Stimulated activated CD8-positive, alpha-beta memory T cell treated with anti-CD3 and anti-CD28 coated beads, Interleukin-7, amount 100 ng/mL, for 1 hour (primary cell): ENCODE measurements at places on chromosomes 3 and 15.

GRCh38 chr15:40510201-40510600 is 39.4 kb downstream of the CHST14 start:
- no peak for DNase-seq

DNA sequence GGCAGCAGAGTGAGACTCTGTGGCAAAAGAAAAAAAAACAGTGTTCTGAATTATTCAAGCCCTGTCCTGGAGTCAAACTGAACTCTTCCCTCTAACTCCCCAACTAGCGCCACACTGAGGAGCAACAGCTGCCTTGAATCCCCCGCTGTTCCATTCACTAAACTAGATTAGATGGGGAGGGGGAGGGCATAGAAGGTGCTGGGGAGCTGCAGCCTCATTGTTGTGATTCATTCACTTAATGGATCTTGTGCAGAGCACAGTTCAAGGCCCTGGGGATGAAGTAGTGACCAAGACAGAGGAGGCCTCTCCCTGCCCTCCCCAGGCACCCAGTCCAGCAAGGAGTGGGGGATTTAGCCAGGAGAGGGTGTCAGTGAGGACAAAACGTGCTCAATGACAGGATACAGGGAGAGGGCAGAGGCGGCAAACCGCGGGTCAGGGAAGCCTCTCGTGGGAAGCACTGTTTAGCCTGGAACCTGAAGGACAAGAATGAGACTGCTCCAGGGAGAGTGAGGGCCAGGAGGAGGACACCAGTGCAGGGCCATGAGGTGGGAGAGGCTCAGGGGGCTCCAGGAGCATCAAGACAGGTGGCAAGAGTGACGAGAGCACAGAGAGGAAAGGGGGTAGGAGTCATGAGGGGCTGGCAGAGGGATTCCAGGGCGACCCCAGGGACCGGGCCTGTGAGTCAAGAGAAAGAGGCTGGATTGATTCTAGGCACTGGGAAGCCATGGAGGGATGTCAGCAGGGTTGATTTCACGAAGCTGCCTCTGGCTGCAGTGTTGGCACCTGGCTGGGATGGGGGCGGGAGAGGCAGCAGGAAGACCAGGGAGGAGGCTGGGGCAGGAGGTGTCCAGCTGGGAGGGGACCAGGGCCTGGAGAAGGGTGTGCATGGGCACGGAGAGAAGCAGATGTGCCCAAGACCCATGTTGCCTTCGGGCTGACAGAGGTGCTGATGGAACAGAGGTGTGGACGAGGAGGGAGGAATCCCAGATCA is 31.4 kb downstream of the ALS2CL start:
- no peak for DNase-seq

- no peak for DNase-seq
Measured at GRCh38 chr3:66722675-66723074, 221.9 kb upstream of the LRIG1 start.

- no peak for DNase-seq
Measured at GRCh38 chr3:23761440-23761896, 44.3 kb upstream of the UBE2E1 start.

DNA sequence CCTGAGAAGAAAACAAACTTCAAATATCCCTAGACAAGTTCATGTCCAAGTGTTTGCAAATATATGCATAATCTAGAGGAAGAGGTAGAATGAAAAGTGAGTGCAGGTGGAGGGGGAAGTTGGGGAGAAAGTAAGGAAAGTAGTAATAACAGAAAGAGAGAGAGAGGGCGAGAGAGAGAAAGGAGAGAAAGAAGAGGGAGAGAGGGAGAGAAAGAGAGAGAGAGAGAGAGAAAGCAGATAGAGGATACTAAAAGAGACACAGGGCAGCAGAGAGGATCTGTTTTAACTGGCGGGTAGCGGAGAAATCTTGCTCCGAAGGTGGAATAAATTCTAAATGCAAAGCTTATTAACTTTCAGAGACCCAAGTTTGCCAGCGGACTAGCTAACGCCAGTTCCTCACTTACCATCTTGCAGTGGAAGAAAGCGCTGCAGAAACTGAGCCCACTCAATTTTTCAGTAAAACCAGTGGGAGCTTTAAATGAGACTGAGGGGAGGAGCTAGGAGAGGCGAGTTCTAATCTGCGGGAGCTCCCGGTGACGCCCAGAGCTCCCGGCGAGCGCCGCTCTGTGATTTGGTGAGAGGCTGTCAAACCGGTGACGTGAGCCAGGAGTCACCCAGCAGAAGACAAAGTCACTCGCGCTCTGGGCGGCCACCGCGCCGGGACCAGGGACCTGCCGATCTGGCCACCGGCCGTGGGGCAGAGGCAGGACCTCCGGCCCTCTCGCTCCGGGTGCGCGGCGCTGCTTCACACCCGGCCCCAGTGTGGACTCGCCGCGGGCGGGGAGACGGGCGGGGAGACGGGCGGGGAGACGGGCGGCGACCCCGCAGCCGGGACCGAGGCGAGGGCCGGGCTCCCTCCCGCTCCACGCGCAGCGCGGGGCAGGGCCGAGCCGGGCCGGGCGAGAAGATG is at the start of gene GMNC:
Gene GMNC (minus strand): TSS at position 486 of the 910 bp plus-strand sequence. CDS start 79 bp downstream, at position 407.
- no peak for DNase-seq

- no peak for DNase-seq
Measured at GRCh38 chr3:71710906-71711494, 14.2 kb downstream of the EIF4E3 start.

DNA sequence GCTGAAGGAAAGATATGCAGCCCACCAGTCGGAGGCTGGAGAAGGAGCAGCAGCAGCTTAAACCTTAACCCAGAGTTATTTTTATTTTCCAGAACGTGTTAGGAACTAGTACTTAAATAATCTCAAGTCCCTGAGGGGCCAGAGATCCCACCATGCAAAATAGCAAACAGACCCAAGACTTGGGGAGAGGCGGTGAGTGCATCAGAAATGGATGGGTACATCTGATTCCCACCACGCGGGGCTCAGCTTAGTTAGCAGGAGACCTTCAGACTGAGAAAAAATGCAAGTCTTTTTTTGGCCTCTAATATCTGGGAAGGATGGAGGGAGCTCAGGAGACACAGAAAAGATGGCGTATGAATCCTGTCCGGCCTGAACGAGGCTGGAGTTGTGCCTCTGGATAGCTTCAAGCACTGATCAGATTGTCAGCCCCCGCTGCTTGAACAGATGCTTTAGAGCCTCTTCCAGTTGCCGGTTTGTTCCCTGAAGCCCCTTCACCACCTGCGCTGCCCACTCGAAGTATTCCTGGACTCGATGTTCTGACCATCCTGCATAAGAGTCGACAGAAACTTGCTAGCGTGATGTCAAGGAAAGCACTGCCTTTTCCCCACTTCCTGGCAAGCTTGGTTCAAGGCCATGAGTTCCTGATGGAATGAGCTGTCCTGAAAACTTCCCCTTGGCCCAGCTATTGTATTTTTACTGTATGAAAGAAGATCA is 1.3 kb downstream of the HDDC3 start:
- DNase-seq = no peak

DNA sequence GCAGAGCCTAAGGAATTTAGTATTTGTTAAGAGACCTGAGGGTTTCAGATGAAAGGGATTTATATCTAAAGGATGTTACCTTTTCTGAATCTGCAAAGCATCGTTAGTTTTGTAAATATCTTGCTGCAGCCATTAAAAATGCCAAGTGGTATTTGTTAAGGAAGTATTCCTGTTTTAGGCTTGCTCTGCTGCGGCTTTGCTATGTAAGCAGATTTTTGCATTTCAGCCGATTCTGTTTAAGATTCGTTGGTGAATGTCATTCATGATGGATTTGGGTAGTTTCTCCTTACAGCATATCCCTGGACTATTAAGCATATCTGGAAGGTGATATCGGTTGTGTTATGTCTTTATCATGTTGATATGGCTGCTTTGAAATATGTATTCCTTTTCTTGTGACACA is 1.0 kb downstream of the USP8 start:
- DNase-seq = no peak

DNA sequence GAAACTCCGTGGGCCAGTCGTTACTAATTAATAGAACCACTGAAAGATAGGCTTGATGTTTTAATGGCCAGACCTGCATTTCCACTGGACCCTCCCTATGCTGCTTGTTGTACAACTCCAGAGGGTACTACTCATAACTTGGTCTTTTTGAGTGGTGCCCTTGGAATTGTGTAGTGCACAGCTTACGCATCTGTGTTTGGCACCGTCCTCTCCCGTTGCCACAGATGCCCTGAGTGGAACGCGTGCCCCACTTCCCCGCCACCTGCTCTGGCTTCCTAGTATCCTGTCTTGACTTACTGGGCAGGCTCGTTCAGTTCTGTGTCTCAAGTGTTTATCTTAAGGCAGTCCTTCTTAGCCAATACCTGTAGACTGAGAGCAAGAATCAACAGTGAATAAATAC is 78.7 kb downstream of the USP13 start:
- DNase-seq = no peak

- no peak for DNase-seq
Measured at GRCh38 chr15:73364070-73364469, 4.7 kb downstream of the HCN4 start.
